D721Med (cell line): ENCODE measurements at places on chromosomes 13 and 19.

GRCh38 chr13:95033890-95034289, 267.4 kb downstream of the ABCC4 start:
- no peak for DNase-seq

- DNase-seq = no peak
These were observed 61.4 kb upstream of the ZNF835 start for GRCh38 chr19:56732976-56733375.

- no peak for DNase-seq
These were observed 50.7 kb upstream of the DIAPH3 start for GRCh38 chr13:60214213-60215055.

GRCh38 chr19:51830274-51830673, 35.3 kb downstream of the FPR3 start:
- no peak for DNase-seq

DNA sequence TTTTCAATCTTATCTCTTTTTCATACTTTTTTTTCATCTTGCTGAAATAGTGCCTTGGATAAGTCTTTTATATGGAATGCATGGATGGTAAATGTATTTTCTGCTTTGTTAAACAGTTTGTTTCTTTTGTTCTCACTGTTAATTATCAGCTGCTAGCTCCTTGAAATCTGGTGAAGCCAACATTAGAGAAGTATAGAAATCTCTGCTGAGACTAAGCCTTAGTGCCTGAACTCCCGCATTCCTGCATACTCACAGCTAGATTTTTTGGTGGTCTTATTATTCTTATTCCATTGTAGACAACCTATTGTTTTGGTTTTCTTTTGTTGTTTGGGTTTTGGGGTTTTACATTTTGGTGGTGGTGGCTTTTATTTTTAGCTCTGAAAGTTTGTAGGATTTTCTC, 48.4 kb downstream of the DNAJC15 start:
- DNase-seq = no peak

DNA sequence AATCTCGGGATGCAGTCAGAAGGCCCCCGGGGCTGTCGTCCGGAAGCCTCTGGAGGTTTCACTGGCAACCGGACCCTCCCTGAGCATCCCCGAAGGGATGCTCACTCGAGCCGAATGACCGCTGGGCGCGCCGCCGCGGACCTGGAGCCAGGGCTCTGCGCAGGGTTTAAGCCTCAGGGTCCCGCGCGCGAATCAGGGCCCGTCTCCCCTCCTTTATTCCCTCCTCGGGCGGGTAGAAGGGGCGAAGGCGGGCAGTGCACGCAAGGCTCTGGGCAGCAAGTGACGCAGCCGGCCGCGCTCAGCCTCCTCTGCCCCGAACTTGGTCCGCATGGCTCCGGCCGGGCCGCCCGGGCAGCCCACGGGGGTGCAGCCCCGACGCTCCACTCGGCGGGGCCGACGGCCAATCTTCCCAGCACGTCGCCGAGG, 572 bp downstream of the SHISA2 start:
- DNase-seq = no peak

DNA sequence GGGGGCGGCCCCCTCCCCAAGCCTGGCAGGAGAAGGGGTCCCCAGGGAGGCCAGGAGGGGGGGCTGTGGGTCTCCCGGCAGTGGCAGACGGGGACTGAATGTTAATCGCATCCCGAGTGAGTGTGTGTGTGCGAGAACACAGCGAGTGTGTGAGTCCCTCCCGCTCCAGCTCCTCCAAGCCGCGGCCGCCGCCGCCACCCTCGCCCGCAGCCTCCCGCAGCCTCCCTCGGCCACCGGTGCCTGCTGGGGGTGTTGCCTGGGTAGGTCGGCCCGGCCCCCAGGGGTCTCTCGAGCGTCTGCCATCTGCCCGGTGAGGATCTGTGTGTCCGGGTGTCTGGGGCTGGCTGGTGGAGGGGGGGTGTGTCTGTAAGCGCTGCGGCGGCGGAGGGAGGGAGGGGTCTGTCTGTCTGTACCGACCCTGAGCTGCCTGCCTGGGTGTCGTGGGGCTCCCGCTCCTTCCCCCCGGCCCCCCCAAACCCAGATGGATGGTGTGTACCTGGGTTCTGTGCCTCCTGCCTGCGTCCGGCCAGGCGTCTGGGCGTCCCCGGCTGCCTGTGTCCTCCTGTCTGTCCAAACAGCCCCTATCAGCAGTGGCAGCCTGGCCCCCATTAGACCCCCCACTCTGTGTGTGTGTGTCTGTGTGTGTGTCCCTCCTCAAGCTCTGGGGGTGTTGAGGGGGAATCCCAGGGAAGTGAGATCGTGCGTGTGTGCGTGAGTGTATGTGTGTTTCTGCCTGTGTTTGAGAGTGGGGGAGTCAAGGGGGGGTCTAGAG, at the start of gene GRIN2D:
Gene GRIN2D, plus strand, starts transcription at position 110 of the 772 bp plus-strand sequence. CDS start 4,725 bp downstream, outside the sequence.
- DNase-seq = peak; percentile 73

DNA sequence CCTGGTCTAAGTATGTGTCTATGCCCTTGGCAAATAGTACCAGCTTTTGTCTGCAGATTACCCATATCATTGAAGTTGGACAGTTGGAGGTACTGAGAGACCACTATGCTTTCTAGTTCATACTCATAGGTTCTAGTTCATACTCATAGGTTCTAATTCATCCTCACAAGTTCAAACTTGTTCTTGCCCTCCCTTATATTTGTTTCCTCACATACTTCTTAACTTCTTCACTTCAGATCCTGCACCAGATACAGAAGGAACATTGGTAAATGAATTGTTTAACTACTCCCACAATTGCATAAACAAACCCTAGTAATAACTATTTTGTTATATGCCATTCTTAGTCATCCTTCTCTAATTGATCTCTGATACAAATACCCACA, 172.2 kb downstream of the SLITRK1 start:
- DNase-seq = no peak

- DNase-seq = no peak
These were observed 15.6 kb downstream of the SPACA7 start for GRCh38 chr13:112391746-112392145.

DNA sequence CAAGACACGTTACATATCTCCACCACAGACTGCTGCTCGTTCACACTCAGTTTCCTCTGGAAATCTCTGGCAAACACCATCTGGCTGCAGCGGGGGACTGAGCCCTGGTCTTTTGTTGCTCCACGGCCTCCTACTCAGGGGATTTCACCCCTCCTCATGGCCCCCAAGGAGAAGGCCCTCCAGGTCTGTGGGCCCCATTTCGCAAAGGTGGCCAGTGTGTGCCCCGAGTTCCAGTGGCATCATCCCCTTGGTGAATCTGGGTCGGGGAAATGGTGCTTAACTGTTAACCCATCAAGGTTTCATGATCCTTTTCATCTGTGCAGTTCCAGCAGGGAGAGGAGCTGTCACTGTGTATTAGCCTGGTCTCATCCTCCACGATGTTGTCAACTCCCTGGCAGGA, 235.4 kb upstream of the MAB21L1 start:
- DNase-seq = no peak

GRCh38 chr19:36152352-36153091, at the start of gene COX7A1:
COX7A1 (minus strand) TSS chr19:36152447; CDS start chr19:36152407, 40 bp downstream.
- no peak for DNase-seq

GRCh38 chr13:58933475-58933874, 1230.3 kb downstream of the DIAPH3 start:
- no peak for DNase-seq
